Fibroblast of skin of scalp (primary cell): ENCODE measurements at places on chromosomes 7 and 10.

GRCh38 chr10:60480865-60481563, 91.3 kb upstream of the ANK3 start:
- DNase-seq = peak; percentile 91

DNA sequence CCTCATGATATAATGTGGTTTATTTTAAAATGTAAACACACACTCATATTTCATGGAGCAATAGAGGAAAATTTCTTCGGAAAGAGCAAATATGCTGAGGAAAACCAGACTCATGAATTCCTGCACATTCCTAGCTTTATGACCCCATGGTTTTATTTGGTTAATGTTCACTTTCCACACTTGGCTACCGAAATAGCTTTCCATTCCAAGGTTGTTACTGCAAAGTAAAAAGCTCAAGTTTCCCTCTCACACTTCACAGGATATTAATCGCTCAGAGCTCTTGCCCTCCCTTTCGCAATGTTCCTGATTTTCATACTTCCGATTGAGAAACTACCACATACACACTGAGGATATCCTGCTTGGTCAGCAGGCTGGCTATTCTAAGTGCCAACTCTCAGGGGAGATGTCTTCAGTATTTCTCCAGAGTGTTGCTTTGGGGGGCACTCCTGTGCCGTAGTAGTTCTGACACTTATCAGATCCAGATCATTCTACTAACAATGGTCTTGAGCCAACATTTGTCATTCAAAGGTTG, 77.5 kb upstream of the STEAP1B start:
- peak; percentile 98 for DNase-seq

DNA sequence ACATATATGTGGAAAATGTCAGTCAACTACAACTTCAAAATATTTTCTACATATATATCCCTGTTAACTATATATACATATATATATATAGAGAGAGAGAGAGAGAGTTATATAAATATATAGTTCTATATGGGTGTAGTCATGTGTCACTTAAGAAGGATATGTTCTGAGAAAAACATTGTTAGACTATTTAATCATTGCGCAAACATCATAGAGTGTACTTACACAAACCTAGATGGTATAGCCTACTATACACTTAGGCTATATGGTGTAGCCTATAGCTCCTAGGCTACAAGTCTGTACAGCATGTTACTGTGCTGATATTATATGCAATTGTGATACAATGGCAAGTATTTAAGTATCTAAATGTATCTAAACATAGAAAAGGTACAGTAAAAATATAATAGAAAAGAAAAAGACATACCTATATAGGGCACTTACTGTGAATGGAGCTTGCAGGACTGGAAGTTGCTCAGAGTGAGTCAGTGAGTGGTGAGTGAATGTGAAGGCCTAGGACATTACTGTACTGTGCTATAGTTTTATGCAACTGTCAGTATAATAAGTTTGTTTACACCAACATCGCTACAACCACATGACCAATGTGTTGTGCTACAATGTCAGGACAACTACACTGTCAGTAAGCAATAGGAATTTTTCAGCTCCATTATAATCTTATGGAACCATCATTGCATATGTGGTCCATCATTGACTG, 18.0 kb upstream of the FGL2 start:
- DNase-seq = no peak

- no peak for DNase-seq
Measured at GRCh38 chr10:35838054-35838453, 196.0 kb upstream of the FZD8 start.

- no peak for DNase-seq
Measured at GRCh38 chr10:105104297-105104696, 463.2 kb downstream of the SORCS3 start.

- DNase-seq = no peak
Measured at GRCh38 chr10:14757394-14757793, 17.3 kb downstream of the FAM107B start.

GRCh38 chr7:138369797-138370196, 90.3 kb upstream of the TRIM24 start:
- no peak for DNase-seq

DNA sequence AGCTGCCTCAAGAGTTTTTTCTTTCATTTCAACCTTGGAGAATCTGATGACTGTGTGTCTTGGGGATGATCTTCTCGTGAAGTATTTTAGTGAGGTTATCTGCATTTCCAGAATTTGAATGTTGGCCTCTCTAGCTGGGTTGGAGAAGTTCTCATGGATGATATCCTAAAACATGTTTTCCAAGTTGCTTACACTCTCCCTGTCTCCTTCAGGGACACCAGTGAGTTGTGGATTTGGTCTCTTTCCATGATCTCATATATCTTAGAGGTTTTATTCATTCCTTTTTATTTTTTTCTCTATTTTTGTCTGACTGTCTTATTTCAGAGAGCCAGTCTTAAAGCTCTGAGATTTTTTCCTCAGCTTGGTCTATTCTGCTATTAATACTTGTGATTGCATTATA, 282.3 kb upstream of the CSTF2T start:
- no peak for DNase-seq

DNA sequence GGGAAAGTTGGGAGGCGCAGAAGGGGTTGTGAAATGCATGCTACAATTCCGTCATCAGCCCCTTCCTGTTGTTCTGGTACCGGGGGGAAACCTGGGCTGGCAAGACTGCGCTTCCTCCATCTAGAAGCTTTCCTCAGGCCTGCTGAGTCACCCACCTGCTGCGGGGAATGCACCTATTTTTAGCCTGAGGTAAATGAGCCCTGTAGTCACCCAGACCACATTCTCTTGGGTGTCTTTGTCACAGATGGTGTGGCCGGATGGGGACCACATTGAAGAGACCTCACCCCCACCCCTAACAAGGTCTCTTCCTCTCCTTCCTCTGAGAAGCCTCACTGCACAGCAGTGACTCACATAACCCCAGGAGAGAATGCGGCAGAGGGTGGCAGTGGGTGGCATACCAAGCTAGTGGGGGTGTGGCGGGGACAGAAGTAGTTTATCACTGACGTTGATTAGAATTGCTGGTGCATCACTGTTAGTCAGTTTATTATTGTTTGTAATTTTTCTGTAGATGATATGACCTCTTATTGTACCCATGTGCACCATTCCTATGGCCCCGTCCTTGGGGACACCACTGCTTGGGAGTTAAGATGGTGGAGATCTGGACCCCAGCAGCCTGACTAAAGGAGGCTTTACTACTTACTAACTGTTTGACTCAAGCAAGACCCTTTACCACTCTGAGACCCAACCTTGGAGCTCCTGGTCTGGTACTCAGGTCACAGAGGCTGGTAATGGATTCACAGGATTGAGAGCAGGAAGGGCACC, 83.0 kb upstream of the DUSP5 start:
- DNase-seq = no peak

GRCh38 chr10:23195846-23196600, 3.9 kb downstream of the PTF1A start:
- DNase-seq = no peak

- peak; percentile 82 for DNase-seq
Measured at GRCh38 chr10:63521416-63522276, 445 bp downstream of the REEP3 start.

- DNase-seq = no peak
Measured at GRCh38 chr7:15213093-15213492, 310.5 kb upstream of the DGKB start.

GRCh38 chr7:48046458-48046857, 11.1 kb downstream of the C7orf57 start:
- no peak for DNase-seq

GRCh38 chr10:100723770-100724530, 21.4 kb upstream of the PAX2 start:
- DNase-seq = no peak

GRCh38 chr7:134850066-134850465, 70.6 kb downstream of the CALD1 start:
- DNase-seq = no peak

DNA sequence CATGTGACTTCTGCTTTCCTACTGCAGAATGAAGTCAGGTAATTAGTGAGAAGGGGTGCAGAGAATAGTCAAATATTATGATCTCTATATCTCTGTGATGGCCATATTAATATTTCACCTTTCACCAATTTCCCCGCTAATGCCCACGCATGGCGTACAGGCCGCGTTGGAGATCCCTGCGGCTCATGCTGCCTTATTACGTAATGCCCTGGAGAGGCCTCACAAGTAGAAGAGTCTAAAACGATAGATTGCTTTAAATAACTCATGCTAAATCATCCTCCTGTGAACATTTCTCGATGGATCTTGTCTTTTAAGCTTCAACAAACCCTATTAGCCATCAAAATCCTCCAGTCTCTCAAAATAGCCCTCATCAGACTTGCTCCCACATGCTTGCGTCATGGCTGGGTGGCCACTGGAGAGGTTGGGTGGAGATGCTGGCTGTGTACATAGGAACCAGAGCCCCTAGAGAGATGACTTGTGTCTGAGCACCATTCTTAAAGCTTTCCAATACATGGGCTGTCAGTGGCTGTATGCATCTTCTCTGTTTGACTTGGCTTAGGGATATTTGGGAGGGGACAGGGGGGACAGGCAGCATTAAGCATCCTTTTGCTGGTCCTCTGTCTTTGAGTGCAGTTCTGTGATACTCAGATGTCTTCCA, 79.5 kb upstream of the INSYN2A start:
- DNase-seq = no peak

- DNase-seq = no peak
Measured at GRCh38 chr10:73802276-73802991, 9.0 kb downstream of the NDST2 start.

DNA sequence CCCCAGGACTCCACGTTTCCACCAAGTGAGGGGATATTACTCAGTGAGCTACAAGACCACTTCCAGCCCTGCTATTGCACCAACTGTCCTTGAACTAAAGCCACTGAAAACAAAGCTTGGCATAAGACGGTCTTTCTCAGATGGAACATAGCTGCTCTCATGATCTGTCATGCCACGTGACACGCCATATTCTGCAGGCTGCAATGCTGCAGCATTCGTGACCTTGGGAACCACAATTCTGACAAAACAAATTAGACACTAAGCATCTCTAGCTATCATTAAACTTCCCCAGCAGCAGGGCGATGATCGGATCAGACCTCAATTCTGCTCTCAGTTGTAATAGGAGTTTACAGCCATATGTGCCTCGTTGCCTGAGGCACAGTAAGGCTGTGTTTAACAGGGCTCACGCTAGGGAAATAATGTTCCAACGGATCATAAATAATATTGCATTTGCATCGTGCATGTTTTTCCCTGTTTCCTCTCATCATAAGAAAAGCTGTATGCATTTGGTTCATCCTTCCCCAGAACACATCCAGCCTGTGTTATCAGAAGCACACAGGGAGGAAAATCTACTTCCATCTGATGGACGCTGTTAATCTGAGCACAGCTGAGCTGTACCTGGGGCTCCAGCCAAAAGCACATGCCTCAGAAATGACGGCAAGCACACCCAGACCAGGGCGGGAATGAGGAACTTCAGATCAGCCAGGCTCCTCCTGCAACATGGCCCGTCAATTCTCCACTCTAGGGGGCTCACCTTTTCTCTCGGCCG, 38.6 kb upstream of the CNPY1 start:
- peak; percentile 20 for DNase-seq

- DNase-seq = no peak
Measured at GRCh38 chr7:101411508-101411874, 48.8 kb downstream of the COL26A1 start.

GRCh38 chr7:112182749-112183148, 23.4 kb downstream of the DOCK4 start:
- DNase-seq = no peak

DNA sequence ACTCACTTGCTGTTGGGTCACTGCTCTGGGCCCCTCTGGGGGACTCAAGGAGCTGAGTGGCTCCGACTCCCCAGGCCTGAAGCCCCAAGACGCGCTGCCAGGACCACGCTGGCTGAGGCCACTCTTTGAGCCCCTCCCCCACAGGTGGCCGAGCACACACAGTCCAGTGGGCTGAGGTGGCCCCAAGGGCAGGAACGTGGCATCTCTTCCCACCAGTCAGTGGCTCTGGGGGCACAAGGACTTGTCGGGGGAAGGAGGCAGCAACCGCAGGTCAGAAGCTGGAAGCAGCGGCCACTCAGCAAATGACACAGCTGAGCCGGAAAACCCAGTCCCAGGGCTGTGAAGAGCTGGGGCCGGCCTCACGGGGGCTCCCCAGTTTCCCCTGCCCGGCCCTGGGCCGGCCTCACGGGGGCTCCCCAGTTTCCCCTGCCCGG, 24.1 kb downstream of the GRIFIN start:
- DNase-seq = no peak

DNA sequence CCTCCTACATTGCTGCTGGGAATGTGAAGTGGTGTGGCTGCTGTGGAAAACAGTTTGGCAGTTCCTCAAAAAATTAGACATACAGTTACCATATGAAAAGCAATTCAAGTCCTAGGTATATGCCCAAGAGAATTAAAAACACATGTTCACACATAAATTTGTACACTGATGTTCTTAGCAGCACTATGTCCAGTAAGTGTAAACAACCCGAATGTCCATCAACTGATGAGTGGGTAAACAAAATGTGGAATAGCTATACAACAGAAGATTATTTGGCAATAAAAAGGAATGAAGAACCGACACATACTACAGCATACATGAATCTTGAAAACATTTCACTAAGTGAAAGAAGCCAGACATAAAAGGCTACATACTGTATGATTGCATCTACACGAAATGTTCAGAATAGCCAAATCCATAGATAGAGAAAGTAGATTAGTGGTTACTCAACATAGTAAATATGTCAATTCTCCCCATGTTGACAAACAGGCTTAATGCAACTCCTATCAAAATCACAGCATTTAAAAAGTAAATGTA, 17.2 kb downstream of the CEP41 start:
- no peak for DNase-seq

DNA sequence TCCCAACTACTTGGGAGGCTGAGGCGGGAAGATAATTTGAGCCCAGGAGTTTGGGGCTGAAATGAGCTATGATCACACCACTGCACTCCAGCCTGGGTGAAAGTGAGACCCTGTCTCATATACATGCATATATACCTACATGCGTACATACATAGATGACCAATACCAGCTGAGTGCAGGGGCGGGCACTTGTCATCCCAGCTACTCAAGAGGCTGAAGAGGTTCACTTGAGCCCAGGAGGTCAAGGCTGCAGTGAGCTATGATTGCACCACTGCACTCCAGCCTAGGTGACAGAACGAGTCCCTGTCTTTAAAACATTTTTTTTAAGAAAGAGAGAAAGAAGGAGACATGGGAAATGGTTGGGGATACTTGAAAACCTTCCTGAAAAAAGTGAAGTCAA, 17.4 kb upstream of the PROSER2 start:
- no peak for DNase-seq

DNA sequence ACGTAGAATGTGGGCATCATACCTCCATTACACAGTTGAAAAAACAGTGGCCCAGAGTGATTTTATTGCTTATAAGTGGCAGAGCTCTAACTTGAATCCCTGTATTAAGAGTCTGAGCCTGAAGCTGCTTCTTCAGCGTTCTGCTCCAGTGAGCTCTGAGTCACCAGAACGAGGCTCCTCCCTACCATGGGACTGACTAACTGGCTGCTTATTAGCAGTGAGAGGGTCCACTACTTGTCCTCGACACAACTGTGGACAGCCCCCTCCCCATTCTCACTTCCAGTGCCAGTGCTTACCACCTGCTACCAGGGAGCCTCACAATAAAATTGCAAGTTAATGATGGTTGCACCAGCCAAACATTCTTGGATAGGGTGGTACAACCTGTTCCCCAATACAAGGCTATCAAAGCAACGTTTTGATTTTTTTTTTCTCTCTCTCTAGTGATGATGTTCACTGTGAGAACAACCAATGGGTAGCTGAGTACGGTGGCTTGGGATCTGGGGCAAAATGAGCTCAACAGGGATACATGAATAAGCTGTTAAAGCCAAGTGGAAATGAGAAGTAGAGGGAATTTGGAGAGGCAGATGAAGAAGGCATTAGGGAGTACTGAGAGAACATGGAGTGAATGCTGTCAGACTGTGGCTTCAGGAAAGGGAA, 2.7 kb upstream of the NRG3 start:
- no peak for DNase-seq
